ENCODE measurements at places on chromosomes 7 and 10.

DNA sequence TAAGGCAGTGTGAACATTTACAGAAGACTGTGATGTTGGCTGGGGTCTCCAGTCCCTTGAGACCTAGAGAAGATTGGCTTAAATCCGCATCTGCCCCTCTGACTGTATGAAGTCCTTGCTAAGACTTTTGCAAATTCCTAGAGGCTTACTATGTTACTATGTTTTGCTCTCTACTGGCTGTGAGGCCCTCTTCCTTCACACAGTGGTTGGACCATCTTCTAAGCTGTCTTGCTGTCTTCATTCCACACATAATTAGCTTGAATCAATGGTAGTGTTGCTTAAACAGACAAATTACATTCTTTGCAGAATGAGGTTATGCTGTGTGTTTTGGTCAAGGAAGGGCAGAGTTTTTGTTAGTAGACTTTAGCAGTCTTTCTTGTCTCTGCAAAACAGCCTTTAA, 658.0 kb downstream of the TYW1 start:
- DNase-seq, result no peak

DNA sequence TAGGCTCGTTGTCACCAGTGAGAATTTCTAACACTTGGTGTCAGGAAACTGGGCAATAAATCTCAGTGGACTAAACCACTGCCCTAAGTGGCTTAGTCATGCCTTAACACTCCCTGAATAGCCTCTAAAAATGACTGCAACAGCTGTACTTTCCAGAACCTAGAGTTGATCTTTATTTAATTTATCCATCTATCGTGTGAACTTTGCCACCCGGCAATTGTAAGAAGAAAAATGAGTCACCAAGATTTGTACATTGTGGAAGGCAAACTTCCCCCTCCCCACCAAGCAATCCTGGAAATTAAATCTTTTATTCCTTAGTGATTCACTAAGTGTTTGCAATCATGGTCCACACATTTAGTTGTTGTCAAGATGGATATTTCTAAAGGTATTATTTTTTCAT, 47.1 kb downstream of the NXPH1 start:
- no peak for DNase-seq

DNA sequence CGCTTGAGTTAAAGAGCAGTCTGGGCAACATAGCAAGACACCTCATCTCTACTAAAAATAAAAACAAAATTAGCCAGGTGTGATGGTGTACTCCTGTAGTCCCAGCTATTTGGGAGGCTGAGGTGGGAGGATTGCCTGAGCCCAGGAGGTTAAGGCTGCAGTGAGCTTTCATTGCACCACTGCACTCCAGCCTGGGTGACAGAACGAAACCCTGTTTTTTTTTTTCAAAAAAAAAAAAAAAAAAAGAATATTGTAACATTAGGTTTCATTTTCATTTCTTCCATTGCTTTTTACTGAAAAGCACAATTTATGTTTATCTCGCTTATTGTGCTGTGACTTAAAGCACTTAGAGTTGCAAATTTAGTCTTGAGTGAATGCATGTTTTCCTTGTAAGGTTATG, 80.0 kb downstream of the MLLT10 start:
- no peak for DNase-seq

DNA sequence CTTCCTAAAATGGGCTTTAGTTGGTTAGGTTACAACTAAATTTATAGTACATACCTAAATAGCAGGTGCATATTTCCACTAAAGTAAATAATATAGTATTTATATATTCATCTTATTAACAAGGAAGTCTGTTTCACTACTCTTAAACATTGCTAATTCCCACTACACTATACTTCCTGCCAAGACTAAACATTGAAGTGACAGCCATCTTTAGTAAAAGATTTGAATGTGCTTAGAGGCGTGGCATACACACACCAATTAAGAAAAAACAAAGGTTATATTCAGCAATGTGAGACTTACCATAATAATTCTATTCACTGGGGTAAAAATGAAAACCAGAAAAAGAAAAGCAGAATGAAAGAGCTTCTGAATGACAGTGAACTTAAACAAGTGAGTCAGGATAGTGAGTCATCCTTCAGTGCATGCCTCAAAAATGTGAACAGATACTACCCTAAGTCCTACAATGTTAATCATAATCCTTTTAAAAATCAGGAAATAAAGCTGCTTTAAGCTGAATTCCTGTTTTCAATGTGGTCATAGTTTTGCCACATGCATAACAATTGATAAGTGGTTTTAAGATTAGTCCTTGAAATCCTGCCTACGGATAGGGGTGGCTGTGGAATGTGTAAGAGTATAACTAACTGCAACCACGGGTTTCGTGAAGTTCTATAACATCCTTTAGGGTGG, 59.4 kb downstream of the USP6NL start:
- no peak for DNase-seq

- no peak for DNase-seq
Measured at GRCh38 chr10:34380856-34381255, 434.2 kb downstream of the PARD3 start.

- no peak for DNase-seq
Measured at GRCh38 chr7:50268223-50268622, 36.3 kb upstream of the IKZF1 start.

GRCh38 chr7:15845868-15846267, 159.4 kb upstream of the MEOX2 start:
- no peak for DNase-seq

DNA sequence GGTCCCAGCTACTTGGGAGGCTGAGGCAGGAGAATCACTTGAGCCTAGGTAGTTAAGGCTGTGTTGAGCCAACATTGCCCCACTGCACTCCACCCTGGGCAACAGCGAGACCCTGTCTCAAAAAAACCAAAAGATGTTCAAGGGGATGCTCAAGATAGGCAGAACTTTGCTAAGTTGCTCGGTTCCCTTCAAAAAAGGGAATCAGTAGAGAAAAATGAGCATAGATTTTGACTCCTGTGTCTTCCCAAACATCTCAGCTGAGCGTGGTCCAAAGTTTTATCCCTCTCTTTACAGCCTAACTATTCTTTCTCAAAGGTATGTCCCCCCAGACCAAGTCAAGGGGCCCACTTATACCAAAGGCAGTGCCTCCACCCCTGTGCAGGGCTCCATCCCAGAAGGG, 14.0 kb downstream of the AGFG2 start:
- DNase-seq, result no peak

- DNase-seq, result no peak
Measured at GRCh38 chr7:128112018-128112780, 81.0 kb upstream of the LRRC4 start.

GRCh38 chr10:68272833-68273232, 40.9 kb upstream of the ATOH7 start:
- DNase-seq, result no peak

DNA sequence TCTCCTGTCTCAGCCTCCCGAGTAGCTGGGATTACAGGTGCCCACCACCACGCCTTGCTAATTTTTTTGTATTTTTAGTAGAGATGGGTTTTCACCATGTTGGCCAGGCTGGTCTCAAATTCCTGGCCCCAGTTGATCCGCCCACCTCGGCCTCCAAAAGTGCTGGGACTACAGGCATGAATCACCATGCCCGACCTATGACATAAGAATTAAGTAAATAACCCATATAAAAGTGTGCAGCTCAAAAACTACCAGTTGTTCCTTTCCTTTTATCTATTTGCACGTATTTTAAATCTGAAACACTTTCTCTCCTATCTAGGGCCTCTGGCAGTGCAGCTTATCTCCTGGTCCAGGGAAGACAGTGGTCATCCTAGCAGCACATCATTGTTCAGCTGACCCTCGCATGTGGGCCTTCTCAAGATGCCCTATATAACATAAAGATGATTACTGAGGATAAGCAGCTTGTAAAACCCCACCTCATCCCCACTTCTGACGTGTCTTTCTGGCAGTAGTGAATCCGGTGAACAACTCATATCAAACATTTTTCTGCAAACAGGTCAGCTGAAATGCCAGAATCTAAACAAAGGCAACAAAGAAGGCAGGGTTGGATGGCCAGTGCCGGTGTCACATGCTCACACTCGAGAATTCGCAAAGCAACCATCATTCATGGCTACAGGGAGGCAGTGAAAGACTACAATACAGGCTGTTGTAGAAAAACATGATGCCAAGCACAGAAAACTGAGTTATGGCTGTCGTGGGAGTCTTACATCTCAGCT, 36.0 kb upstream of the KCNIP2 start:
- DNase-seq, result no peak

DNA sequence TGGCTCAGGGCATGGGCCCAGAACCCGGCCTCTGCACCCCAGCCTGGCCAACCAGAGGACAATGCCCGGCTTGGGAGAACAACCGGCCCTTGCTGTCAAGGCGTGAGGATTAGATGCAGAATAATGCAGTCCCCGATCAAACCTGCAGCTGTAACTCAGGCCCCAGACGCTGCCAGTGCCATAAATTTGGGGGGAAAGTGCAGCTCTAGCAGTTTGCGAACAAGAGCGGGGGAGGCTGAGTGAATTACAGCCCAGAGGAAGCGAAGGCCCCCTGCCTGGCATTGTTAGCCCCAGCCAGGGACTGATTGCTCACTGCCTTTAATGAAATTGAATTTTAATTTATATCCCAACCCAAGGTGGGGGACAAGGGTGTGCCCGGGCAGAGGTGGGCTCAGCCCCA, 38.0 kb upstream of the GNA12 start:
- no peak for DNase-seq

- DNase-seq, result no peak
Measured at GRCh38 chr7:85407391-85407790, 220.5 kb upstream of the SEMA3D start.

GRCh38 chr7:483656-484355, 35.8 kb downstream of the PDGFA start:
- DNase-seq, result no peak

GRCh38 chr10:83545901-83546391, 593.4 kb upstream of the GHITM start:
- DNase-seq, result no peak

- DNase-seq, result no peak
Measured at GRCh38 chr7:28732071-28732869, 225.9 kb downstream of the TRIL start.

DNA sequence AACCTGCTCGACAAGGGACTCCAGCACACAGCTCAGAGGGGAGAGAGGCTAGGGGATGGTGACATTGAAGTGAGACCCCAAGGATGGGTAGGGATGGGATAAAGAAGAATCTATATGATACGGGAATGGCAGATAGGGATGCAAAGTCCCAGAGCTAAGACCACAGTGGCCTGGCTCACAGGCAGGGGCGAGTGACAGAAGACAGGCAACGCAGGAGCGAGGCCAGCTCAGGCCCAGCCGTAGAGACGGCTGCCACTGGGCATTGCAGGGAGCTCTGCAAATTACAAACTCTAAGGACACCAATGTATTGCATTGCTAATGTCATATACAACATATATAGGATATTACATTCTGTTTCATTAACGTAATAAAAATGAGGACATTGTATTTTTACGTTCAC, 131.4 kb downstream of the TCERG1L start:
- DNase-seq, result no peak

GRCh38 chr10:97195706-97196222, 10.0 kb upstream of the SLIT1 start:
- DNase-seq, result no peak

DNA sequence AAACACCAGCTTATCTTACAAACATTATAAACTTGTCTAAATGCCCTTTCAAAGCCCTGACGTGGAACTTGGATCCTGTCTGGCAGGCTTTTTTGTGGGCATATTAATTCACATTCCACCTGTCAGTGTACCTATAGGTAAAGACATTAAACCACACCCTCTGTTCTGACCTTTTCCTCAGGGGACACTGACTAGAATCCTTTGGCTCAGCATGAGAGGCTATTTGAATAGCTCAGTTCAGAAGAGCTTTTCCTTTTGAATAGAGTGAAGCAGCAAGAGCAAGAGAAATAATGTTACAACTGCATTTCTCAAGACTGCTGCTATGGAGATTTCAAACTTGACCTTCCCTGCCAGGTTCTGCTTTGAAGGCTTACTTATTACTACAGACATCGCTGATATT, 76.9 kb downstream of the CYP51A1 start:
- DNase-seq, result peak; percentile 16

GRCh38 chr10:132867801-132868644, 74.3 kb downstream of the CFAP46 start:
- no peak for DNase-seq

- DNase-seq, result no peak
Measured at GRCh38 chr10:1323951-1324350, 267.8 kb downstream of the WDR37 start.

DNA sequence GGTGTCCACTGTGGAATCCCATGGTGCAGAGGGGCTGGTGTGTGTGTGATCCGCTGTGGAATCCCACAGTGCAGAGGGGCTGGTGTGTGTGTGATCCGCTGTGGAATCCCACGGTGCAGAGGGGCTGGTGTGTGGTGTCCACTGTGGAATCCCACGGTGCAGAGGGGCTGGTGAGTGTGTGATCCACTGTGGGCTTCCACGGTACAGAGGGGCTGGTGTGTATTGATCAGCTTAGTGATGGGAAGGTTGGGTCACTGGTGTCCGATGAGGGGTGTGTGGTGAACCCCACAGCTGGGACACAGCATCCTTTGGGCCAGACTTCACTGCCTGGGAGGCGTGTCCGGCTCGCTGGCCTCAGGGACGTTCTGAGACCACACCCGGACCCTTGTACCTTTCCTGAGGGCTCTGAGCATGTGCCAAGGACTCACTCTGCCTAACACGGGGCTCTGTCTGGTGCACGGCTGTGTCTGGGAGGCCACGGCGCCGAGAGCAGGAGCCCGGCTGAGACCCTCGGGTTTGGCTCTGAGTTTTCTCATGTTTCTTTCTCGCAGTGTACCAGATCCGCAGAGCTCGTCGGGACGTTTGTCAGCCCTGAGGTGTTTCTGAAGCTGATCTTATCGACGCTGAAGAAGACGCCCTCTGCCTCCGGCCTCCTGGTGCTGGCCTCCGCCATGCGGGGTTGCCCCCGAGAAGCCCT, 29.3 kb upstream of the PRKAR1B start:
- DNase-seq, result no peak

- DNase-seq, result no peak
Measured at GRCh38 chr10:25547382-25547781, 372.6 kb downstream of the GPR158 start.

DNA sequence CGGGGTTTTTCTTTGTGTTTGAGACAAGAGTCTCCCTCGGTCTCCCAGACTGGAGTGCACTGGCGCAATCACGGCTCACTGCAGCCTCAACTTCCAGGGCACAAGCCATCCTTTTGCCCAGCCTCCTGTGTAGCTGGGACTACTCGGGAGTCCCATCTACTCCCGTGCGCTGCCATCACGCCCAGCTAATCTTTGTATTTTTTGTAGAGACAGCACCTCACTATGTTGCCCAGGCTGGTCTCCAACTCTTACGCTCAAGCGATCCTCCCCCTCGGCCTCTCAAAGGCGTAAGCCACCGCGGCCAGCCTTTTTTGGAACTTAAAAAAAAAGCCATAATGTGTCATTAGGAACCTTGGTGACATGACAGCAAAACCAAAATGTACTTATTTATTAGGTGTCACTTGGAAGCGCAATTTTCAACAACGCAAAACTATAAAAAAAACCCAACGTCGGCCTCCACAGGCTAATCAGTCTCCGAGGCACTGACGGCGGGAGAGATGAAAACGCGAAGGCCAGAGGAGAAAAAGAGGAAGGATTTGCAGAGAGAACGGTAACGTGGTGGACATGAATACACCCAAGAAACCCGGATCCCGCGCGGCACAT, 911 bp upstream of the HNRNPH3 start:
- peak; percentile 71 for DNase-seq

All from cerebellar cortex (tissue), 1 donor.